Lung (tissue), 17 donors: ENCODE measurements at places on chromosomes 6 and 20. TPM values are rescaled to one million over a fixed set of nuclear protein-coding genes. Genes with fewer than 3 reads are reported as not detected.
A peak's percentile ranks its signal among the peaks of the same experiment; 100 is the strongest.

Gene MUC22
- 0.11 TPM for total RNA-seq

DNA sequence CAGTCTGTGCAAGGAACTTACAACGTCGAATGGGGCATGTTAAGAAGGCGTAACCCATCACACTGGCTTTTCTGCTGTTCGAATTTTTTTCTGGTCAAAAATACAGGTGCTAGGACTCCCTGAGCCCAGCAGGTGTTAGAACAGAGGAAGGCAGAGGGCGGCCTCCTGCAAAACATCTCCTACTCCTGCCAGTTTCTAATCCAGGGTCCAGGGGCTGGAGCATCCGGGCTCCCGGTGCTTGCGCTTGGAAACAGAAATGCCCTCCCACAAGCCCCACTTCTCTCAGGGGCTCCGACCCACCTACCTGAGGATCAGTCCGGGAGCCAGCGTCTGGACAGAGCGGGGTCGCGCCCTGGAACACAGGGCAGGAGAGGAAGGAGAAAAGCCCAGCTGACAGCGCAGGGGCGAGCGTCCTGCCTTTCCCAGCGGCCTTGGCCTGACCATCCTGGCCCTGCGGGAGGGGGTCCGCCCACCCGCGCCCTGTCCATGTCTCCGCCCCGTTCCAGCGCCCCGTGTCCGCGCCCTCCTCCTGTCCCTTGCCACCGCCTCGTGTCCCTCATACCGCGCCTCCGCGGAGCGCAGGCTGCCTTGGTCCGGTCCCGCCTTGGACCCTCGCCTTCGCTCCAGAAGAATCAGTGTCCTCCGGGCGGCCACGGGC lies 14.8 kb upstream of the LPA start:
- no peaks in the 10 kb centered on the region for H3K4me1 ChIP-seq
- no peaks in the 10 kb centered on the region for H3K36me3 ChIP-seq
- DNase-seq: no peak
- no peaks in the 10 kb centered on the region for H3K27me3 ChIP-seq
- H3K4me3 ChIP-seq: no peak overlapping the region
- no peak overlapping the region for H3K27ac ChIP-seq

DNA sequence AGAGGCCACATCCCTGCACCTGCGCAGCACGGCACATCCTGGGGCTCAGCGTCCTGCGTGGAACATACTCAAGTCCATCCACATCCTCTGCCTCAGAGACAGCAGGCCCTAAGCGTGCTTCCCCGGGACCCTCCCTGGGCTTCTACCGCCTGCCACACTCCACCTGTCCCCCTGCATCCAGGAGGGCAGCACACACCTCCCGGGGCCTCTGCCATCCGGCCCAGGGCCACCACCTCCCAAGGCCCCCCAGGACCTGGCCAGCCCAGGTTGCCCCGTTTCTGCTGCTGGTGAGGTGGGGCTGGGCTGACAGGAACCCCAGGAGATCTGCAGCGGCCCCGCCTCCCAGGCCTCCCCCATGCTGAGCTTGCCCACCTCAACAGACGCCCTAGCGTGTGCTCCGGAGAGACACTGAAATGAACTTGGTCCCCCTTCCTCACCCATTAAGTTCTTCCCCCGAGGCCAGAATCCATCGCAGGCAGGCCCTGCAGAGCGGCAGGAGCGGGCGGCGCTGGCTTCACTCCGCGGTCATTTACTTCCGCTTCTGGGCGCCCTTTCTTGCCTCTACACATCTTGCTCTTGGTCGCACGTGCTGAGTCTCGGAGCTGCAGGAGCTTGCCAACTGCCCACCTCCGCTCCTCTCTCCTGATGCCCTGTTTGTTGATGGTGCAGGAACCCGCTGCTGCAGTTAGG lies 235.3 kb downstream of the TAF4 start:
- no peak for DNase-seq
- no peak overlapping the region for H3K27ac ChIP-seq
- H3K27me3 ChIP-seq: no peaks in the 10 kb centered on the region
- H3K36me3 ChIP-seq: no peaks in the 10 kb centered on the region
- H3K4me1 ChIP-seq: no peaks in the 10 kb centered on the region
- no peak overlapping the region for H3K4me3 ChIP-seq

Gene IPCEF1
- total RNA-seq: 5.6 TPM

GRCh38 chr6:45109551-45109950 lies 218.6 kb upstream of the RUNX2 start:
- H3K27ac ChIP-seq: no peak overlapping the region
- no peak for DNase-seq

DNA sequence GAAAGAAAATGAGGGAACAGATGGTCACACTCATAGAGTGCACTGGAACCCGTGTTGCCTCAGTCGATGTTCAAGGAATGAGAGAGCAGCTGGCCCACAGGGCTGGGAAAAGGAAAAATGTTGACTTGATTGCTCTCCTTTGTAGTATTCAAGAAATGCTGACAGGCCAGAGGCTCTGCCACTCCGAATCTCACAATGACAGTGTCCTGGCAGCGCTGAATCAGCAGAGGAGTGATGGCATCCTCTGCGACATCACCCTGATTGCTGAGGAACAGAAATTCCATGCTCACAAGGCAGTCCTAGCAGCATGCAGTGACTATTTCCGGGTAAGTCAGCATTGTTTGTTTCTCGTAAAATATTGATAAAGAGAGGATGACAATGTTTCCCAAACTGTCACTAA lies 51.3 kb downstream of the KLHL32 start:
- H3K27ac ChIP-seq: no peak overlapping the region
- H3K27me3 ChIP-seq: no peaks in the 10 kb centered on the region
- DNase-seq: no peak
- no peaks in the 10 kb centered on the region for H3K4me1 ChIP-seq
- H3K36me3 ChIP-seq: no peaks in the 10 kb centered on the region
- no peak overlapping the region for H3K4me3 ChIP-seq

DNA sequence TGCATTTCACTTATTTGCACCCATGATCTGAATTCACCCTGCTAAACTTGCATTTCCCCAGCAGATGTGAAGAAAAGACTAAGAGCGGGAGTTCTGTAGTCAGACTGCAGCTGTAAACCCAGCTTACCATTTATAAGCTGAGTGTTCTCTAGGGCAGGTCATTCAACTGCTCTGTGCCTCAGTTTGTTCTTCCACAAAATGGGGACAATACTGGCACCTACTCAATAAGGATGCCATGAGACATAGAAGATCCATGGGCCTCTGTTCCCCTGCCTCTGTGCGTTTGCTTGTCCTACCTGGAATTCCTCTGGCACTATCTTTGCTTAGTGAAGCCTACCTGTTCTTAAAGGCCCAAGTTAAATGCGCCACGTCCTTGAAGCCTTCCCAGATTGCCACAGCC lies 12.2 kb upstream of the MDFI start:
- no peak overlapping the region for H3K4me3 ChIP-seq
- H3K27ac ChIP-seq: no peak overlapping the region
- no peaks in the 10 kb centered on the region for H3K27me3 ChIP-seq
- no peaks in the 10 kb centered on the region for H3K4me1 ChIP-seq

DNA sequence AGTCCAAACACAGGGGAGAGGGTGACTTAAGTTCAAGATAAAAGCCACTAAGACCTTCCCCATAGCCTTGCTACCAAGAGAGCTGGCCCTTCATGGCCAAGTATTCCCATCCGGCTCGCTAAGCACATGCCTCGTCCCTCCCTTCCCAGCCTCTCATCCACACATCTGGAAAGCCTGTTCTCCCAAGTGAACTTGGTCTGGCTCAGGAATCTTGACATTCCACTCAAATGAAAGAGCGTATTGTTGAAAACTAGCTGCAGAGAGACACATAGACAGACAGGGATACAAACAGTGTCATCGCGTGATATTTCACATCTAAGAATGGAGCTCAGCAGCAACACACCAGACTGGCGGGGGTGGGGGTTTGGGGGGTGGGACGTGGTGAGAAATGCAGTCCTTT lies 182.8 kb upstream of the FOXQ1 start:
- no peaks in the 10 kb centered on the region for H3K27me3 ChIP-seq
- DNase-seq: peak; percentile 72
- H3K4me3 ChIP-seq: no peak overlapping the region
- no peaks in the 10 kb centered on the region for H3K36me3 ChIP-seq
- no peak overlapping the region for H3K27ac ChIP-seq

DNA sequence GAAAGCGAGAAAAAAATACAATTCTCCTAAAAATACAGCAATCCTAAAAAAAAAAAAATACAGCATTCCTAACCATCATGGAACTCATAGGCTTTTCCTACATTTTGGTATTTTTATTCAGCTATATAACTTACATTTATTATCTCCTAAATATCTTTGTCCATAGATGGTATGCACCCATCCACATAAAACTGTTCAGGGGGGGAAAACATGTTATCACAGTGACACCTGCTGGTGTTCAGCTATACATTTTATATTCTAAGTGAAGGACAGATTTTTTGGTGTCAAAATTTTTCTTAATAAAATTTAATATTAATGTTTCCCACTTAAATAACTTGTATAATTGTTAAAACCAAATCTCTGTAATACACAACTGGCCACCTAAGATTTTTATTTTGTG lies 58.0 kb downstream of the BLOC1S5 start:
- H3K36me3 ChIP-seq: no peaks in the 10 kb centered on the region
- H3K4me1 ChIP-seq: no peaks in the 10 kb centered on the region
- no peak overlapping the region for H3K27ac ChIP-seq
- H3K27me3 ChIP-seq: no peaks in the 10 kb centered on the region
- DNase-seq: no peak

- no peak overlapping the region for H3K4me3 ChIP-seq
- H3K4me1 ChIP-seq: no peaks in the 10 kb centered on the region
- no peak overlapping the region for H3K27ac ChIP-seq
- no peaks in the 10 kb centered on the region for H3K27me3 ChIP-seq
- peak; percentile 57 for DNase-seq
Measured at GRCh38 chr20:24453869-24454268, 15.6 kb upstream of the SYNDIG1 start.

- peaks cover 5% of the 10 kb centered on the region for H3K4me1 ChIP-seq
- DNase-seq: no peak
- H3K36me3 ChIP-seq: no peaks in the 10 kb centered on the region
- no peak overlapping the region for H3K27ac ChIP-seq
- H3K27me3 ChIP-seq: no peaks in the 10 kb centered on the region
Measured at GRCh38 chr20:25600632-25601031, 15.3 kb upstream of the NINL start.

Gene GRM1
- 0.12 TPM for total RNA-seq

GRCh38 chr20:60238992-60239660 lies 280.9 kb downstream of the CDH26 start:
- no peaks in the 10 kb centered on the region for H3K36me3 ChIP-seq
- no peak overlapping the region for H3K4me3 ChIP-seq
- no peak for DNase-seq
- no peaks in the 10 kb centered on the region for H3K4me1 ChIP-seq
- H3K27me3 ChIP-seq: no peaks in the 10 kb centered on the region

DNA sequence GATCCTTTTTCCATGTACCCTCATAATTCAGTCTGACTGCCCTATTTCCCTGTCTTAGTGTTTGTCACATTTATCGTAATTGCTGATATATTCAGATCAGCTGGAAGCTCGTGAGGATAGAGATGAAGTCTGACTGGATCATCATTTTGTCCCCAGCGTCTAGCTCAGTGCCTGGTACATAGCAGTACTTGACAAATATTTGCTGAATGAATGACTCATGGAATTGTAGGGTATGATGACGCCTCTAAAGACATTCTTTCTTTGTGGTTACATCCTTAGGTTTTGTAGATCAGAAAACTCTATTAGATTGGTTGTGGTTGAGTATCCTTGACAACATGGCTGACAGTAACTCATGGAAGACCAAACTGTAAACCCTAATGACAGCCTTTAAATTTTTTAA lies 68.9 kb downstream of the MTHFD1L start:
- no peaks in the 10 kb centered on the region for H3K36me3 ChIP-seq
- no peak overlapping the region for H3K27ac ChIP-seq
- DNase-seq: no peak
- H3K4me3 ChIP-seq: no peak overlapping the region

DNA sequence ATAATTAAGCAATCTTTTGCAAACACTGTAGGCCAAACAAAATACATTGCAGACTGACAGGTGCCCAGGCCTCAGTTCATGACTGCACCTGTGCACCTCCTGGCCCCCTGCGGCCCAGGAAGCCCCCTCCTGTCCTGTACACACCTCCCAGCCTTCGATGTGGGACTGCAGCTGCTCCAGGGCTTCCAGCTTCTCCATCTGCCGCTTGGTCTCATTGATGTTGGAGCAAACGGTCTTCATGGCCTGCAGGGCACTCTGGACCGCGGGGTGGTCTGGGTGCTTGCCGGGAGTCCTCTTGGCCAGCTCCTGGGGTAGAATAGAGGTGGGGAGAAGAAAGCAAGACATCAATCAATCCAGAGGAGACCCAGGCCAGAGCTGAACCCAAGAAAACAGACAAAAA lies 119.7 kb downstream of the PREX1 start:
- peaks cover 11% of the 10 kb centered on the region for H3K4me1 ChIP-seq
- no peak overlapping the region for H3K4me3 ChIP-seq
- no peak for DNase-seq
- H3K27ac ChIP-seq: no peak overlapping the region

DNA sequence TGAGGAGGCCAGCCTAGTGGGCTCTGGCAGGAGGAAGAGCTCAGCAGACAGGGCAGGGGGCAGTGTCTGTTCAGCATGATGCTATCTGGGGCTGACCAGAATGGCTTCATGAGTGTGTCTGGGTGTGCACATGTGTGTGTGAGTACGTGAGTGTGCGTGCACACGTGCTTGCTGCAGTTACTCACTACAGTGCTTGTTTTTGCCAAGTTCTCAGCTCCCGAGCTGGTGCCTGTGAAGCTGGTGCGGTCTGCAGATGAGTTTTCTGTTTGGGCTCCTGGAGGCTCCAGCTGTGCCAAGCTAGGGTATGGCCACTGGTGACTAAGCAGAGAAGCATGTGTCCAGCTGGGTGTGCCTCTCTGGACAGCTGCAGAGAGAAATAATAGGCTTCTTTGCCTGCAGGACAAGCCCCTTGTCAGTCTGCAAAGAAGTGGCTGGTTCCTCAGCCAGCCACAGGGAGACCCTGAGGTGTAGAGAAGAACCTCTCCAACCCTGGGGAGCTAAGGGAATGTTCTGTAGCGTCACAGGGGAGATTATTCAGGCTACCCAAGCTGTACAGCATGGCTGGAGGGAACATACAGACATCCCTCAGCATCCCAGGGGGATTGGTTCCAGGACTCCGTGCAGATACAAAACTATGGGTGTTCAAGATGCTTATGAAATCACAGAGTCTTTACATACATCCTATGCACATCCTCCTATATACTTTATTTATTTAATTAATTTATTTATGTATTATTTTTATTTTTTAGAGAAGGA lies 40.2 kb upstream of the FAM50B start:
- no peak overlapping the region for H3K27ac ChIP-seq
- no peak for DNase-seq
- H3K4me3 ChIP-seq: no peak overlapping the region

DNA sequence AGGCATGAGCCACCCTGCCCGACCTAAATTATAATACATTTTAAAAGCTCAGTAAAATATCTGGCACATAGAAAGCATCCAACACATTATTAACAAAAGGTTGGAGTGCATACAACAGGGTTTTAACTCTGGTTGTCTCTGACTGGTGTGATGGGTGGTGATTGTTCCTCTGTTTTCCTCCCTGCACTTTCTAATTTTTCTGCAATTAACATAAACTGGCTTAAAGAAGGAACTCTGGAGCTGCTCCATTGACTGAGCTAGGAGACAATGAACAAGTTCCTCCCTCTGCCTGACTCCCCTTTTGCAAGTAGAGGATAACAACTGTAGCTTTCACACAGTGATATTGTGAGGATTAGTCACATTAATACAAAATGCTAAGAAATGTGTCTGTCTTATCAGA lies 48.5 kb upstream of the SIRPG start:
- no peak overlapping the region for H3K4me3 ChIP-seq
- no peak for DNase-seq
- H3K4me1 ChIP-seq: no peaks in the 10 kb centered on the region
- no peak overlapping the region for H3K27ac ChIP-seq
- no peaks in the 10 kb centered on the region for H3K36me3 ChIP-seq

Gene SEC23B
- 52.6 TPM for total RNA-seq

Gene DOK5
- 0.55 TPM for total RNA-seq

- peaks cover 37% of the 10 kb centered on the region for H3K36me3 ChIP-seq
- no peak overlapping the region for H3K27ac ChIP-seq
- no peak for DNase-seq
Measured at GRCh38 chr6:33445119-33445603, 9.2 kb upstream of the ZBTB9 start.

Gene SLC22A1
- 1.8 TPM for total RNA-seq
